Midbrain (tissue), 1 donor: ENCODE measurements at places on chromosomes 2 and 18.

GRCh38 chr2:234099266-234099665 is 48.8 kb downstream of the SPP2 start:
- DNase-seq: no peak

GRCh38 chr2:64018701-64019082 is 536 bp downstream of the VPS54 start:
- peak; percentile 67 for DNase-seq

DNA sequence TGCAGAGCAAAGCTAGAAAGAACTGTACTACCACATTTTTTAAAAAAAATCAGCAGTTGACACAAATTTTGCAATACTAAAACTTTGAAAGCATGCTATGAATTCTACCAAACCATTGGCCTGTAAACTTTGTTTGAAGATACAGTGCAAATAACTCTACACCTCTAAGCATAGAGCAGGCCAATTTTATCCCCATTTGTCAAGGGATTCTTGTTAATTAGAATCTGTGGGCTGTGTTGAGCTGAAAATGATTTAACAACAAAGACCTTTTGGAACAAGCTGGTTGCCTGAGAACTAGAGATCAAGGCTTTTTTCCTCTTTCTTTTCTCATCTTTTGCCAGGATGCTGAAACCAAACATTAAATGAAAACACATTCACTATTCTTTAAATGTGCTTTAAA is 886.0 kb upstream of the CDH2 start:
- DNase-seq: no peak

GRCh38 chr2:101690547-101691152 is 6.9 kb upstream of the MAP4K4 start:
- DNase-seq: no peak

DNA sequence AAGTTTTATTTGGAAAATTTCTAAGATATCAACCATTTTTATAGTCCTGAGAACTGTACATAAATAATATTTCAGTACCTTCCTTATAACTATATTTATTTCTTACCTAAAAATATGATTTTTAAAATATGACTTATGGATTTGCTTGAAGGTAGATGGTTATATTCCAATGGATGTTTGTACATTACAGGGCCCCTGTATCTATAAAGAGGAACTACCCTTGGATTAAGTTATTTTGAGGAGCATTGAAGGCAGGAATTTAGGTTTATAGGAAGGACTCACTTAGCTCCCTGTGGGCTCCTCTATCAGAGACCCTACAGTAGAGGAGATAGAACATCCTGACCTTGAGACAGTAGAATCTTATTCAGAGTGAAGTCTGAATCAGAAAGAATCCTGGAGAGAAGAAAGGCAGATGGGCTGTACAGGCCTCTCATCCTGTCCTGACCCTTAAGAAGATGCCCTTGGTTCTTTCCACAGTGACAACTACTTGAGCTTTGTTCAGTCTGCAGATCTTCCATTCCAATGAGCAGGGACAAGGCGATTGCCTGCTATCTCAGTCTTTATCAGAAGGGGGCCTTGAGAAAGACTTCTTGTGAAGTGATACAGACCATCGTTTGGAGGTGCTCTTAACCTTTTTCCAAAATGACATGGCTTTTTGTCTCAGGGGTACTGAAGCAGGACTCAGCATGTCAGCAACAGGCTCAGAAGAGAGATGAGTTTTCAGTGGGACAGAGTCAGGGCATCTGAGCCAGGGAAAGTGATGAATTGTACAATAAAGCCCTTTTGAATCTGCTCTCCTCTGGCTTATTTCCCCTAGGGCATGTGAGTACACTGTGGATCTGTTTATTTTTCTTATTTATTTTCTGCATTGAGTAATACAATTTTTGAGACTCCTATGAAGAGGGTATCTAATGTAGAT is 20.9 kb downstream of the OXER1 start:
- DNase-seq: peak; percentile 7

GRCh38 chr2:206392118-206392517 is 51.2 kb upstream of the ADAM23 start:
- DNase-seq: no peak

GRCh38 chr2:121017396-121017795 is 267.6 kb downstream of the TFCP2L1 start:
- no peak for DNase-seq

DNA sequence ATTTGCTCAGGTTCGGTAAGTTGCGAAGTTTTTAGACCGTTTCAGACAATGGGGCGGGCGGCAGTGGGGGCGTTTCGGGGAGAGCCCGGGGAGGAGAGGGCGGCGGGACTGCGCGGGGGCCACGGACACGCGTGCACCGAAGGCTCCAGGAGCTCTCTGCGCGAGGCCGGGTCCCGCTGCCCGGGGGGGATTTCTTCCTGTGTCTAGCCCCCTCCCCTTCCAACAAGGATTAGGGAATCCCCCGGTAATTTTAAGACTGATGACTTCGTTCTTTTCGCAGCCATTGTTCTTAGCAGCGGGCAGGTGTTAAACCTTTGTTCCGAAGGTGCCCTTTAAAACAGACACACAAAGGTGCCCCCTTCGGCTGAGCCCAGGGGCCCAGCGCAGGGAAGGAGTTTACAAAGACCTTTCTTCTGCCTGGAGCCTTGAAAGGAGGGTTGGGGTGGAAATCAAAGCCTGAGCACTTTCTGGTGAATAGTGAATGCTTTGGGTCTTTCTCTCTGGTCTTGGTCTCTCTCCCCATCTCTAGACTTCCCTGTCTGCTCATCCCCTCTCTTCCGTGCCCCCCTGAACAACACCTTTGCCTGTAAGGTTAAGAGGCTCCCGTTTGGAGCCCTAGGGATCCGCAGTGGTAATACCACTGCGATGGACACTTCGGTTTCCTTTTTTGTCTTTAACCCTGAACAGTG is 2.1 kb downstream of the TRIB2 start:
- no peak for DNase-seq

- no peak for DNase-seq
Measured at GRCh38 chr2:20999906-21000645, 43.8 kb downstream of the APOB start.

- DNase-seq: no peak
Measured at GRCh38 chr2:231422056-231422455, 26.5 kb downstream of the B3GNT7 start.

DNA sequence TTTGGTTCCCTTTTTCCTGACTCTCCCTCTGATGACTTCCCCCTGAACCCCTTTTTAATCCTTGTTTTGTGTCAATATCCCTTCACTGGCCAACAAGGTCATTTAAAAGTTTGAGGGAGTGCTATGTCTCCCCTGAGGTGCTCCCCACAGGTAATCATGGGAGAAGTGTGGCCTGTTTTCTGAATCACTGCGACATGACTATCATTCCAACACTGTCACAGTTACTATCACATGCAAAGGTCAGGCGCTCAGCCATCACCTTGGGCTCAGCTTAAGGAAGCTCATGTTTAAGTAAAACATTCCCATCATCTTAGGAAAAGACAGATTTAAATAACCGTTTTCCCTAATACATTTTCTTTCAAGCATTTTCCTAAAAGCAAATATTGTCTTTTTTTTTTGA is 20.9 kb upstream of the ACAA2 start:
- no peak for DNase-seq

DNA sequence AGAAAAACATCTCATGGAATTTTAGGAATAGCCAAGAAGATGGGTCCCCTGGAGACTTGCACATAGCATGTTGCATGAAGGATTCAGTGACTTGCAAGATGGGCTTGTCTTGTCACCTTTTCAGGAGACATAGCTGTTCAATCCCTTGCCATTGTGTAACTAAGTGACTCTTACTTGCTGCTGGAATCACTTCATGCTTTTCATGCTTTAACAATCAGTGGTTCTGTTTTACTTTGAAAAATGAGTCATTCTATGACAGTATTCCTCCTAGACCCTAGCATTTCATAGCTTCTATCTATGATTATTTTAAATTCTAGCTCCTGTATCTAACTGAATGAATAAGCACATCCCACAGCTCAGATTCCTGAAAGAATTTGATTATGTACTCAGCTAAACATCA is 2.8 kb downstream of the KYNU start:
- no peak for DNase-seq

- no peak for DNase-seq
Measured at GRCh38 chr2:96890726-96891385, 21.0 kb upstream of the SEMA4C start.

DNA sequence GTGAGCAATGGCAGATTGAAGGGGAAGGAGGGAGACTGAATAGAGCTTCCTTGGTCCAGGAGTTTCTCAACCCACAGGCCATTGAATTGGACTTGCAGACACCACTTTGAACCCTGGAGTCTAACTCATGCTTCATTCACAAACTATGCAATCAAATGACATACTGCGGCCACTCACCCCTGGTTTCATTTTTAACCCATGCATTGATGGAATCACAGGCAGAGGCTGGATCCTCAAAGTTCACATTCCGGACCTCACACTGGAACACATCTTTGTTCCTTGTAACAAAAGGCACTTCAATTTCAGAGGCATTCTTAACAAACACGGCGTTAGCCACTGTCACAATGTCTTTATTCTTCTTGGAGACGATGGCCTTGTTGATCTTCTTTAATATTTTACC is 40.7 kb downstream of the MRPL44 start:
- no peak for DNase-seq

DNA sequence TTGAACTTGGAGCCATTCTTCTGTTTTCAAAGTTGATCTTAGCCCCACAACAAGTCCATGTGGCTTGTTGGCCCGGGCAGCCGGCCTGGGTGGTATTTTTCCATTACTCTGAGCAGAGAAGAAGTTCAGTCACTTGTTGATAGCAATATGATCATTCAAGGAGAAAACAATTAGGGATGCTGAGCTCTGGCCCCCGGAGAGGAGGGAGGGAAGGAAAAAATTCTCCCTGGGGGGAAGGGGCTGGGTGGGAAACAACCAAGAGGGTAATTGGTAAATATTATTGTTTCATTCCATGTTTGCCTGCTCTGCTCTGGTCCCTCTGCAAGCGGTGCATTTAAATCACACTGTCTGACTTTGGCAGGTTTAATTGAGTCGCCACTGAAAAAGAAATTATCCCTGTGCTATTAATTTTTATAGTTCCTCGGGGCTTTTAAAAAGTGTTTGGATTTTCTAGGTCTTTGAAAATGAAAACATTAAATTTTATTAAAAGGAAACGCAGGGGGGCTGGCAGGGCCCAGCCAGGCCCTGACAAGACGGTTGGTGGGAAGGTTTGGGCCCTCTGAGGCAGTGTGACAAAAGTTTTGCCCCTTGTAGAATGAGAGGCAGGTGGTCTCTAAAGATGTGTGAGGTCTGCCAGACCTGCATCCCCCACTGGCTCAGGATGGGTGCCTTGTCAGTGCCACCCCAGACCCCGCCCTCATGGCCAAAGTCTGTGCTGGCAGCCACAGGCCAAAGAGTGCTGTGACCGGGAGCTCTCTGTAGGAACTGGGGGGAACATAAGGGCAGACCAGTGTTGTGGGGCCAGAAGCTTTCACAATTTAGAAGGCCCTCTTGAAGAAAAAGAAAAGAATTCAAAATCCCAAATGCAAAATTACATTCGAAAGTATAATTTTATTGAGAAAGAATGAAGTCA is 52.5 kb upstream of the SLC14A2 start:
- no peak for DNase-seq

DNA sequence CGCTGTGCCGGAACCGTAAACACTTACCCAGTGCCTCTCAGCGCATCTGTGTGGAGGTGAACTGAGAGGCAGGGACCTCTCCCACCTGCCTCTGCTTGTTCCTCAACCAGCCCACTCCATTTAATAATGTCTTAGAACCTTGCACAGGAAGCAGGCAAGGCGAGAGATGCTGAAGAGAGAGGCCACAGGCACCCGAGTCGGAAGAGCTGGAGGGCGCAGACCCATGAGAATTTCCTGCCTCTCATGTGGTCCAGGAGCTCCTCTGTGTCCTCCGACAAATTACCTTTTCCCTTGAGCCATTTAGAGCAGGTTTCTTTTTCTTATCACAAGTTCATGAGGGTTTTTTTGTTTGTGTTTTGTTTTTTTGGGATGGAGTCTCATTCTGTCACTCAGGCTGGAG is 4.9 kb upstream of the RFX8 start:
- no peak for DNase-seq

DNA sequence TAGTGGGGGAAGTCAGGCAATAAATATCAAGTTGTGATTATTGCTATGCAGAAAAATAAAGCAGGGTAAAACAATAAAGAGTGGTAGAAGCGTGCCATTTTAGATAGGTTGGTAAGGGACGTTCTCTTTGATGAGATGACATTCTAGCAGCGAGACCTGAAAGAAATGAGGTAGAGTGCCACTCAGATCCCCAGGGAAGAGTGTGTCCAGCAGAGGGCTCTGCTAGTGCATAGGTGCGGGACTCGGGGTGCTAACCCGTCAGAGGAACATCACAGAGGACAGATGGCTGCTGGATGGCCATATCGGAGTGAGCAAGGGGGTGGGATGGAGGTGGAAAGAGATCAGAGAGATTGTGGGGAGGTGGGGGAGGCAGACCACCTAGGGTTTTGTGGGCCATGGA is 16.3 kb upstream of the GTF2A1L start:
- DNase-seq: peak; percentile 65

DNA sequence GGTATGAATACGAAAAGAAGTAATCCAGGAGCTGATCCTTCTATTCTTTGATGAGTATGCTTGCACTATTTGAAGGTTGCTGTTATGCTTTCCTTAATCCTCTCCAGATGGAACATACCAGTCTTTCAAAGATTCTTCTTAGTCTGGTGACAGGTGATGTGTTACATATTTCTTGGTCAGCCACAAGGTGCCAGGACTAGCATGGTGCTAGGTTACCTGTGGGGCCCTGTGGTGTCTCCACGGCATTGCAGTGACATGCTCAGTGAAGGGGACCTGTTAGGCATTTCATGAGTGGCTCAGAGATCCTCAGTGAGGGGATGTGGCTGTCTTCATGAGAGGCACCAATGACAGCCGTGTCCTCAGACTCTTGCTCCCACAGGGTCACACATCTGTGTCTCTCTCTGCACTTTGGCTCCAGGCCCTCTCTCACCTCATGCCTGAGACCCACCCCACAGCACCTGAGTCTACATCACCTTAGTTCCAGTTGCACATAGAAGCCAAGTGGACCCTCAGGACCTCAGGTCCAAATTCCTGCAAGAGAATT is 13.1 kb upstream of the RAB31 start:
- no peak for DNase-seq

DNA sequence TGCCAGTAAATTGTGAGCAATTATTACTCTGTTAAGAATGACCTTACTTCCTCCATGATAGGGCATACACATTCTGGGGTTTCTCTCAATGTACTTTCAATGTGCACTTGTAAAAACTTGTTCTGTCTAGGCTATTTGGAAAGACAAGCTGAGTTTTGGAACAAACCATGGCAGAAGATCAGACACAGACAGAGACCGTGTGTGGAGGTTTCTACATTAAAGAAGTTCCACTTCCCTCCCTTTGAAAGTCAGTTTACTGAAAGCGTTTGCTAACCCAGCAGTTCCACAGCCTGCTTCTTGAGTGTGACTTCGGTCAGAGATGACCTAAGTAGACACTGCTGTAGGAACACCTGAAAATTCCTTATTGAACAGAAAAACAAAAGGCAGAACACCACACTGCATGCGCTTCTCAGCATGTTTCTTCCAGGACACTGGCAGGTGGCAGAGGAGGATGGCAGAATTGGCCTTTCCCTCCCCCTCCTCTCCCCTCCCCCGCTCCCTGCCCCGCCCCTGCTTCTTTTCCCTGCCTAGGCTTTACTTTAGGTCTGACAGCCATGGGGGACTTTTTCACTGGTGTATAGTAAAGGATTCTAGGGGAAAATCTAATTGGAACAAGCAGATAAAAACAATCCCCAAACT is 109.8 kb downstream of the NOL10 start:
- no peak for DNase-seq
